ENCODE measurements at places on chromosomes 11 and 22.
A peak's percentile ranks its signal among the peaks of the same experiment; 100 is the strongest.

- no peak for DNase-seq
Measured at GRCh38 chr11:32821517-32821916, 8.2 kb upstream of the PRRG4 start.

DNA sequence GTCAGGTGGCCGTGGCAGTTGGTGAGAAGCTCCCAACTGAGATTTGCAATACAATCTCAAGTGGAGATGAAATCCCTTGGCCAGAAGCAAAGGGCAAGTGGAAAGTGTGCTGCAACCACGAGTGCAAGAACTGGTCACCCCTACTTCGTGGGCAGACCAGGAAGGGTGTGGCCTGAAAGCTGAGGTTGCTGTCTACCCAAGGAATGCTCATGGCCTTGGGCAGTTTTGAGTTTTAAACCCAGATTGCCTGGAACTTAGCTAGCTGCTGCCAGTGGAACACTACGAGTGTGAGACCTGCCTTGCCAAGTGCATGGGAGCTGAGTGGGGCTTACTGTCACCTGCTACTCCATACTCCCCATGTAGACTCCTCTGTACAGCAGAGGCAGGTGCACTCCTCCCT, 113.3 kb upstream of the FAT3 start:
- DNase-seq = no peak

DNA sequence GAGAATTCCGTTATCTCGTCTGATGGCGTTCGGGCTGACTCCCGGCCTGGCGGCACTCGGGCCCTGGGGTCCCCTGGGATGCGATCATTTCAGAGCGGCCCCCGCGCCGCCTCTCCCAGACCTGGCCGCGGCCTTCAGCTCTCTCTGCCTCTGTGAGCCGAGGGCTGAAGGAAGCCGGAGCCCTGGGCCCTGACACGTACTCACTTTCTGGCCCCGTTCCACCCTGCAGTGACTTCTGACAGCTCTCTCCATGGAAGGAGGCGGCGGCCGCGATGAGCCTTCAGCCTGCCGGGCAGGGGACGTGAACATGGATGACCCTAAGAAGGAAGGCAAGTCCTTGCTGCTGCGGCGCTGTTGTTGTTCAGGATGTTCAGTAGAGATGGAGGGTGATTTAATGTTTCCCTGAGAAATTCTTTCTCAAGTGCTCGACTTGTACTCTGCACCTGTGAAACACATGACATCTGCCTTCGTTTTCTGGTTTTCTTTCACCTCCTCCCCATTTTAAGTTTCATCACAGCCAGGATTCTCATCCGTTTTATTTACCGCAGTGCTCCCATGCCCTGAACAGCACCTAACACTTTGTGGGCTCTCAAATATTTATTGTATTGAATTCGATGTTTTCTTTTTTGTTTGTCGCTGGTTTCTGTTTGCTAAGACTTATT, 612 bp downstream of the GTSE1 start:
- DNase-seq = peak; percentile 10

- DNase-seq = no peak
Measured at GRCh38 chr22:42171417-42171816, 40.8 kb upstream of the CYP2D6 start.

DNA sequence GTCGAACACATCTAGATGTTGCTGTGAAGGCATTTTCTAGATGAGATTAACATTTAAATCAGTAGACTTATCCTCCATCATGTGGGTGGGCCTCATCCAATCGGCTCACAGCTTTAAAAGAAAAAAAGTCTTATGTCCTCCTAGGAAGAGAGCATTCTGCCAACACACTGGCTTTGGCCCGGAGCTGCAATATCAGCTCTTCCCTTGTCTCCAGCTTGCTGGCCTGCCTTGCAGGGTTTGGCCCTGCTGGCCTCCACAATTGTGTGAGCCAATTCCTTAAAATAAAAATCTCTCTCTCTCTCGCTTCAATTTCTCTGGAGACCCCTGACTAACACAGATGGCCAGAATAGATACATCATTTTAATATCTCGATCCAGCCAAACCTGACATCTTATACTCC, 13.1 kb upstream of the ABCC8 start:
- no peak for DNase-seq

GRCh38 chr11:4903484-4903883, at the start of gene OR51A7:
OR51A7 (plus strand) TSS chr11:4903783; CDS start chr11:4907370, 3,587 bp downstream.
- no peak for DNase-seq

DNA sequence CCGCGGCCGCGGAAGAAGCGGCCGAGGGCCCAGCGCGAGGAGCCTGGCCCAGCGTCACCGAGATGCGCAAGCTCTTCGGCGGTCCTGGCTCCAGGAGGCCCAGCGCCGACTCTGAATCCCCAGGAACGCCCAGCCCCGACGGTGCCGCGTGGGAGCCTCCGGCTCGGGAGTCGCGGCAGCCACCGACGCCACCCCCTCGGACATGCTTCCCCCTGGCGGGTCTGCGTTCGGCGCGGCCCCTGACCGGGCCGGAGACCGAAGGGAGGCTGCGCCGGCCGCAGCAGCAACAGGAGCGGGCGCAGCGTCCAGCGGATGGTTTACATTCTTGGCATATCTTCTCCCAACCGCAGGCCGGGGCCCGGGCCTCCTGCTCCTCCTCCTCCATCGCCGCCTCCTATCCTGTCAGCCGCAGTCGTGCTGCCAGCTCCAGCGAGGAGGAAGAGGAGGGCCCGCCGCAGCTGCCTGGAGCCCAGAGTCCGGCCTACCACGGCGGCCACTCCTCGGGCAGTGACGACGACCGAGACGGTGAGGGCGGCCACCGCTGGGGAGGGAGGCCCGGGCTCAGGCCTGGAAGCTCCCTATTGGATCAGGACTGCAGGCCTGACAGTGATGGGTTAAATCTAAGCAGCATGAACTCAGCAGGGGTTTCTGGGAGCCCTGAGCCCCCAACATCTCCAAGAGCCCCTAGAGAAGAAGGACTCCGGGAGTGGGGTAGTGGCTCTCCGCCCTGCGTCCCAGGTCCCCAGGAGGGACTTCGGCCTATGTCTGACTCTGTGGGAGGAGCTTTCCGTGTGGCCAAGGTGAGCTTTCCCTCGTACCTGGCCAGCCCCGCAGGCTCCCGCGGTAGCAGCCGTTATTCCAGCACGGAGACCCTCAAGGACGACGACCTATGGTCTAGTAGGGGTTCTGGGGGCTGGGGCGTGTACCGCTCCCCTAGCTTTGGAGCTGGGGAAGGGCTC, 1.2 kb downstream of the ARHGEF17 start:
- DNase-seq = peak; percentile 44

GRCh38 chr11:91156041-91156440, 933.2 kb upstream of the CHORDC1 start:
- no peak for DNase-seq

DNA sequence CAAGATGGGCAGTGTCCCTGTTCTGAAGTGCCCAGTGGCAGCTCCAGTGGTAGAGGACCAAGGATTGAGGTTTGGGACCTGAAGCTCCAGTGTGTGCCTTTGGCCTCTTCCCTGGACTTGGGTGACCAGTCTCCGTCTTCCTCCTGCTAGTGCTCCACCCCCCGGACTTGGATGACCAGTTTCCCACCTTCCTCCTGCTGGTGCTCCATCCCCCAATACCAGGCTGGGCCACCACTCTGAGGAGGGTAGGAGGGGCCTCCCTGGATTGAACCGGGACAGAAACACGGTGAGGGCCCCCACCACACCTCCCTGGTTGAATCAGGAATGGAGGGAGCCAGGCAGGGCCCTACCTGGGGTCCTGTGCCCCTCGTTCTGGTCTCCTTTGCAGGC, 10.9 kb upstream of the NEAT1 start:
- DNase-seq = no peak

DNA sequence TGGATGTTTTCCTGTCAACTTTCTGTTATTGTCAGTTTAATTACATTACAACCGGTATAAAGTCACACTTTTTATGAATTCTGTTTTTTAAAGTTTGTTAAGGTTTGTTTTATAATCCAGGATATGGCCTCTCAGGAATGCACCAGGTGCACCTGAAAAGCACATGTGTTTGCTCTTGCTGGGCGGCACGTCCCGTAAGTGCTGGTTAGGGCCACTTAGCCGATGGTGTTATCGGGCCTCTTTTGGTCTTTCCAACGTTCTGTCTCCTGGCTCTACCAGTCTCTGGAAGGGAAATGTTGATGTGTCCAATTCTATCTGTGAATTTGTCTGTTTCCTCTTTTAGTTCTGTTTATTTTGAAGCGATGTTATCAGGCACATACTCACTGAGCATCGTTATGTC, 695.7 kb downstream of the BRD1 start:
- no peak for DNase-seq

DNA sequence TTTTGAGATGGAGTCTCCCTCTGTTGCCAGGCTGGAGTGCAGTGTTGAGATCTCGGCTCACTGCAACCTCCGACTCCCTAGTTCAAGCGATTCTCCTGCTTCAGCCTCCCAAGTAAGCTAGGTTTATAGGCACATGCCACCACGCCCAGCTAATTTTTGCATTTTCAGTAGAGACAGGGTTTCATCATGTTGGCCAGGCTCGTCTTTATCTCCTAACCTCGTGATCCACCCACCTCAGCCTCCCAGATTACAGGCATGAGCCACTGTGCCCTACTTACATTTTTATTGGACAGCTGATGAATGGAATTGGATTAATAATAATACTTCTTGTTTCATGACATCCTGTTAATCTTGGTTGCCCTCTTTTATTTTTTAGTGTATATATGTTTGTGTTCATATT, 3.0 kb upstream of the MRGPRD start:
- no peak for DNase-seq

DNA sequence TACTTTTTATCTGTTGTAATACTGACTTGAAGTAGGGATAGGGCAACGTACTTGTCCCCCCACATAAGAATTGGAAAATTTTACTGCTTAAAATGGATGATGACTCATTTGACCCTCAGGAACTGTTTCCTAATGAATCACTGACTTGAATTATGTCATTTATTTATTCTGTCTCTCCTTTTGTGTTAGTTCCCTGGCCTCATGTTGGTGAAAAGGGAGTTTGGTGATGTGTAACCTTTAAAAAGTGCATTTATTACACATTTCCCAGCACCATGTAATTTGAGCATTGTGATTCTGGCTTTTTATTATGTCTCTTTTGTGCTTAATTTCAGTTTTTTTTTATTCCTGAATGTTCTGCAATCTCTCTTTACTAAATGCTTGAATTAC, 20.3 kb upstream of the PGM2L1 start:
- DNase-seq = no peak

GRCh38 chr11:73950869-73951710, at the start of gene DNAJB13:
DNAJB13 (plus strand) TSS chr11:73951026; CDS start chr11:73951070, 44 bp downstream.
- peak; percentile 58 for DNase-seq

- no peak for DNase-seq
Measured at GRCh38 chr11:133661846-133662245, 129.5 kb upstream of the OPCML start.

All from Kasumi-1 (cell line).